Subcutaneous adipose tissue (tissue), 4 donors: ENCODE measurements at places on chromosomes 4 and X. TPM values are rescaled to one million over a fixed set of nuclear protein-coding genes. Genes with fewer than 3 reads are reported as not detected.

Gene NEUROG2
- total RNA-seq = not detected

Gene USP17L24
- total RNA-seq = not detected

Gene DOCK11
- total RNA-seq = 131 TPM

Gene PLAC8
- not detected for total RNA-seq

Gene TBC1D8B
- 7.8 TPM for total RNA-seq

Gene WNK3
- total RNA-seq = 0.94 TPM

Gene GLUD2
- total RNA-seq = 6.5 TPM

Gene HADH
- total RNA-seq = 186 TPM

Gene SSX2
- total RNA-seq = not detected

Gene SLBP
- 33.2 TPM for total RNA-seq

Gene PRSS12
- 0.57 TPM for total RNA-seq

Gene NAP1L2
- 0.22 TPM for total RNA-seq

Gene NAA15
- total RNA-seq = 24.0 TPM

Gene EGFL6
- not detected for total RNA-seq
